Spinal cord (tissue), 10 donors: ENCODE measurements at places on chromosomes 16 and 17. TPM values are rescaled to one million over a fixed set of nuclear protein-coding genes. Genes with fewer than 3 reads are reported as not detected.

Gene NPIPB13
- 3.0 TPM for total RNA-seq

GRCh38 chr17:6713130-6713917 lies at the start of gene SLC13A5:
Gene SLC13A5, minus strand, starts transcription at chr17:6713369. Its CDS starts 36 bp downstream, at chr17:6713333.
- DNase-seq, result peak; percentile 77

- DNase-seq, result peak; percentile 48
Observed at GRCh38 chr17:44307387-44308186, 814 bp upstream of the RUNDC3A start.

Gene ATP6V0C
- total RNA-seq, result 47.9 TPM

Gene OTOP2
- not detected for total RNA-seq

- peak; percentile 79 for DNase-seq
Observed at GRCh38 chr16:9408297-9408878, 316.9 kb downstream of the HAPSTR1 start.

Gene NPIPA5
- total RNA-seq, result 21.6 TPM

Gene CTF1
- total RNA-seq, result 0.79 TPM

GRCh38 chr17:74355065-74355464 lies 6.6 kb downstream of the BTBD17 start:
- DNase-seq, result no peak
